Large intestine (tissue), 12 donors: ENCODE measurements at places on chromosomes 3 and 15. TPM values are rescaled to one million over a fixed set of nuclear protein-coding genes. Genes with fewer than 3 reads are reported as not detected.

PPP2R3A gene
- 7.4 TPM for polyA plus RNA-seq

FANCD2 gene
- 14.5 TPM for polyA plus RNA-seq

AMT gene
- 42.3 TPM for polyA plus RNA-seq

C15orf39 gene
- polyA plus RNA-seq = 17.6 TPM
